Mammary microvascular endothelial cell (primary cell): ENCODE measurements at places on chromosomes 3 and 15. TPM values are rescaled to one million over a fixed set of nuclear protein-coding genes. Genes with fewer than 3 reads are reported as not detected.

Gene KLHL40
- not detected in 2 replicates for total RNA-seq

Gene TUSC7
- total RNA-seq = not detected in 2 replicates

Gene ATP2B2
- total RNA-seq = not detected in 2 replicates

Gene FRMD5
- 0.47 and 0.54 TPM in 2 replicates for total RNA-seq
